Hippocampal formation (tissue), 2 donors: ENCODE measurements at places on chromosomes 16 and 17.

GRCh38 chr16:85004587-85005205 is 6.6 kb downstream of the ZDHHC7 start:
- DNase-seq, result no peak

- no peak for DNase-seq
These were observed 9.9 kb downstream of the MXRA7 start for GRCh38 chr17:76700617-76701470.

GRCh38 chr16:19843371-19843770 is 41.3 kb downstream of the GPRC5B start:
- DNase-seq, result no peak

DNA sequence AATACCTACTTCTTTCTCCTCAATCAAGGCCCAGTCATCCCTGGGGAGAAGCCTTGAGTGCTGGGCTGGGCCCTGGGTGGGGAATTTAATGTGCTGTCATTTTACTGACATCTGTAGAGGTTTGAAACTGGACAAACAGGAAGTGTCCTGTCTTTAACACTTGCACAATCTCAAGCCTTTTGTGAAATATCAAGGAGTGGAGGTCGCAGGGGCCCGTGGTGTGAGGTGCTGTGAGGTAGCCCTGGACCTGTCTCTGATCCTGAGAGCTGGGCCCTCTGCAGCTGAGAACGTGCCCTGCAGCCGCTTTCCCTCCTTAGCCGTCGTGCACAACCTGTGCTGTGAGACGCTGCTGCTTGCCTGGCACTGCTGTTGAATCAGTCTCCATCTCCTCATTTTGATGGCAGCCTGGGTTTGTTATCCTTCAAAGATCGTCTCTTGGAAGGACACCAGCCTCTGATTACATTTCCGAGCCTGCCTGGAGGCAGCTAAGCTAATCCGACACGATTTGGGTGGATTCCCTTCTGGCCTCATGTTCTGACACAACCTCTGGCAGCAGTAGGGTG is 29.9 kb downstream of the SMARCE1 start:
- no peak for DNase-seq

DNA sequence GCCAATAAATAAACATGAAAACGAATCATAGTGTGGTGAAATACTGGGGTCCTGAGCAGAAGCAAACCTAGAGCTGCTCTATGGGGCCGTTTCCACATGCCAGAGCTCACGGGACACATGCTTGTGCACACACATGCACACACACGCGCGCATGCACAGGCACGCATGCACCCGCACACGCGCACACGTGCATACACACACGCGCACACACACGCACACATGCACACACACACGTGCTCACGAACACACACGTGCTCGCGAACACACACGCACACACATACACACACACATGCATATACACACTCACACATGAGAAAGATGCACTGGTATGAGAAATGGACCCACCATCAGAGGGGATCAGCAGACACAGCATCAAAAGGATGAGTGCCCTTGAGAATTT is 52.2 kb upstream of the DNAJA2 start:
- DNase-seq, result no peak

GRCh38 chr16:51641191-51641765 is 490.2 kb upstream of the SALL1 start:
- no peak for DNase-seq

- no peak for DNase-seq
These were observed 89.4 kb downstream of the YPEL2 start for GRCh38 chr17:59420901-59421300.

DNA sequence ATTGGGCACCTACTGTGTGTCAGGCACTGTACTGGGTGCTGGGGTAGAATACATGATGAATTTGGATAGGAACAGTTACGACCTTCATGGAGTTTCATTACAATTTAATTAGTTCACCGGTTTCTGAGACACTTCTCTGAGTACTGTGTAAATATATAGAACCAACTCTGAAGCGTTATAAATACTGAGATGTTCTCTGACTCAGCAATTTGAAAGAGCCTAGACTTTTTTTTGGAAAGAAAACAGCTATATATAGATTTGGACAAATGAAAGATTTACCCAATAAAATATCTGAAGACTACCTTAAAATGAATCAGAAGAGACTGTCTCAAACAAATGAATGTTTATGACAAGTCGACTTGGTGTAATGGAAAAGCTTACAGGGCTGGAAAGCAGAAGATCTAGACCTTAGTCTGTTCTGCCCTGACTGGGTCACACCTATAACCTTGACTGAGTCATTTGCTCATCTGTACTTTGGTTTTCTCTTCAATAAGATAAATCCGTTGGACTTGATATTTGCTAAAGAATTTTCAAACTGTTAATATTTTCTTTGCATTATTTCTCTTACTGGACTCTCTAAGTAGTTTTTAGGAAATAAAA is 4.6 kb upstream of the GAN start:
- DNase-seq, result no peak

DNA sequence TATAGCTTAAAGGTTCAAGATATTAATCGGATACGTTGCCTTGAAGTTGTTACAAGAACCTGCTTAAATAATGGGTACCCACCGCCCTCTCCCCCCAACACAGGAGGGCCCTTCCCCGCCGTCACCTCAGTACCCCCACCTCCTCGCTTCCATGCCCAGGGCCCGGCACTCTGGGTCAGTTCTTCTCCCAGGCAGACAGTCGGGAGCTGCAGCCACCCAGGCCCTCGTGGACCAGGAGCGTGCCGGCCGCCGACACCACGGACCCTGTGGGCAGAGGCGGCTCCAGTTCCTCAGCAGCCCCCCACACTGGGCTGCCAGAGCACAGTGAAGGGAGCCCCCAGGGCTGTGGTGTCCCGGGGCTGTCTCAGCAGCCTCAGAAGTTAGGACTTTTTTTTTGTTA is 80.9 kb upstream of the ZNF750 start:
- no peak for DNase-seq

DNA sequence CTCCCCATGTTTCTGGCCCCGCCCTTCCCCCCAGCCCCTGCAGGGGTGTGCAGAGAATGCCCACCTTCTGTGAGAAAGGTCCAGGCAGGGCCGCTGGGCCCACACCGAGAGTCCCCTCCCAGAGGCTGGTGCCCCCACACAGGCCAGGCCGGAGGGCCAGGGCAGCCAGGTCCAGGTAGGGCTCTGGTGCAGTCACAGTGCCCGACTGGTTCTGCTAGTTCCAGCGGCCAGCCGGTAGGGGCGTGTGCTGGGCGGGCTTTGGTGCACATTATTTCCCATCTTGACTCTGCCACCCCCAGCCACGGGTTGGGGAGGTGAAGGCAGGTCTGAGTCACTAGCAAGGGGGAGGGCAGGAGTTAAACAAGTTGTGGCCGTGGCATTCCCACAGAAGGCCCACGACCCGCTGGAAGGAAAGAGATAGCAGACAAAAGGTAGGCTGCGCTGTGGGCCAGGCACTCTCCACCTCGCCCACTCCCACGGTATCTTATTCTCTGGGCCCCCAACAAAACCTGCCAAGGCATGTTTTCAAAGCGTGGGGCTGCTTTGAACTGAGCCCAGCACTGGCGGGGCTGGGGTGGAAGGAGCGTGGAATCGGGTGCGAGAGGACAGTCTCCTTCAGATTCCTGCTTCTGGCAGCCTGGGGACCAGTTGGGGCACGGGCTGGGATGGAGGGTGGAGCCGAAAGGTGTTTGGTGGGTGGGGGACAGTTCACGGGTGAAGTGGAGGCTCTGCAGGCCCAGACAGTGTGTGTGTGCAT is 1.9 kb downstream of the EPN3 start:
- DNase-seq, result no peak

- no peak for DNase-seq
These were observed 7.7 kb downstream of the TEPSIN start for GRCh38 chr17:81231121-81231645.
